ENCODE measurements at places on chromosomes 2 and 18. TPM values are rescaled to one million over a fixed set of nuclear protein-coding genes. Genes with fewer than 3 reads are reported as not detected.

TOGARAM2 gene
- 1.6 TPM for polyA plus RNA-seq

PXDN gene
- polyA plus RNA-seq, result 154 TPM

AMER3 gene
- 0.03 TPM for polyA plus RNA-seq

GRCh38 chr2:109265369-109265768, 136.4 kb downstream of the SH3RF3 start:
- DNase-seq, result no peak

DNA sequence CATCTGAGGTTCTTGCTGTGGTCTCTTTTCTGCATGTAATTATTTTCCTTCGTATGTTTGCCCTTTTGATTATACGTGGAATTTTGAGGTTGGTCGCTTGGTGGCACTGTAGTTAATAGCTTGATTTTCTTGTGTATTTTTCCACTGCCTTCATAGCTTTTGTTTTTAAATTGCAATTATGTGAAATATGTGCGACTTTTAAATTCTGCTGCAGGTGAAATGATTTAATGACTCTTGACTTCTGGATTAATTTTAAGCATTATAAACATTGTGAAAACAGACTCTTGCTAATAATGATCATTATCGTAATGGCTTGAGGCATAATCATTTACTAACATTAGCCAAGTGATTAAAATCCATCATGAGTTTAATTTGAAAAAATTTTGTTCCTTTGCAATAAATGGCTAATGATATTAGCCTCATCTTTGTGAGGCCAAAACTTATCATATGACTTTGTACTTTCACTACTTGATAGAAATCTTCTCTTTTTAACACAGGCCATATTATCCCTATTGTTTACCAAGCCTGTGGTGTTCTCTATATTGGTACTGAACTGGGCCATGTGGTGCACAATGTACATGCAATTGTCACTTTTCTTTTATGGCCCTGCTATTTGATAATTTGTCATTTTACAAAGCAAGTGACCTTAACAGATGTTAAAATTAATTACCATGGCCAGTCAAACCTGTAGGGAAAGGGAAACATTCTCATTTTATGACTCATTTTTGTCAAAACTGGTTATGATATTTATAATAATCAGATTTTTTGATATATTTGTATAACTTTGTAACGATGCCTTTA, 62.8 kb upstream of the NEUROD1 start:
- no peak for DNase-seq

GRCh38 chr2:163736433-163737189, 803 bp upstream of the FIGN start:
- no peak for DNase-seq

- DNase-seq, result peak; percentile 36
Measured at GRCh38 chr18:24014986-24015638, 558 bp downstream of the TTC39C start.

DNA sequence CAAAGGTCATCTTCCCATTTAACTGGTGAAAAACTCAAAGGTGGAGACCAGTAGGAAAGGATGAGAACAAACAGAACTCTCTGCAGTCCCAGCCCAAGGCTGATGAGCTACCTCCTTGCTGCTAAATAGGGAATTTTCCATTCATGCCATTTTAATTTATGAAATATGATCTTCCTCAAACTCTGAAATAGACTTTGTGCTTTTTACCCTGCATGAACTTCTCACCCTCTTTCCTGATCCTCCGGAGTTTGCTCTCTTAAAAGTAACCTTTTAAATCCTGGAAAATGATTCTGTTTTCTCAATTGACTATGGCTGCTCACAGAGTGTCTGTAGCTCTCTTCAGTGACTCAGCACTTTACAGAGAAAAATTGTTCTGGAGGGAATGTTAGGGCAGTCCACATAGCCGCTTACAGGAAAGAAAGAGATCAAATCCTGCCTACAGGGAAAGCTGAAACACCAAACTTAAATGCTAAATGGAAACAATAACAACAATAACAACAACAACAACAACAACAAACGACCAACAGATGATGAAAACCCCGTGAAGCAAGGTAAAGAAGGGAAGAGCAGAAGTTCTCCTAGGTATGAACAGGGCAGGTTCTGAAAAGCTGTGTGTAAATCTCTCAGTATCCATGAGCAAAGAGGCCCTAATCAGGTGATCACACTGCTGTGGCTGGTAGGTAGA, 79.8 kb upstream of the SESTD1 start:
- DNase-seq, result no peak

DNA sequence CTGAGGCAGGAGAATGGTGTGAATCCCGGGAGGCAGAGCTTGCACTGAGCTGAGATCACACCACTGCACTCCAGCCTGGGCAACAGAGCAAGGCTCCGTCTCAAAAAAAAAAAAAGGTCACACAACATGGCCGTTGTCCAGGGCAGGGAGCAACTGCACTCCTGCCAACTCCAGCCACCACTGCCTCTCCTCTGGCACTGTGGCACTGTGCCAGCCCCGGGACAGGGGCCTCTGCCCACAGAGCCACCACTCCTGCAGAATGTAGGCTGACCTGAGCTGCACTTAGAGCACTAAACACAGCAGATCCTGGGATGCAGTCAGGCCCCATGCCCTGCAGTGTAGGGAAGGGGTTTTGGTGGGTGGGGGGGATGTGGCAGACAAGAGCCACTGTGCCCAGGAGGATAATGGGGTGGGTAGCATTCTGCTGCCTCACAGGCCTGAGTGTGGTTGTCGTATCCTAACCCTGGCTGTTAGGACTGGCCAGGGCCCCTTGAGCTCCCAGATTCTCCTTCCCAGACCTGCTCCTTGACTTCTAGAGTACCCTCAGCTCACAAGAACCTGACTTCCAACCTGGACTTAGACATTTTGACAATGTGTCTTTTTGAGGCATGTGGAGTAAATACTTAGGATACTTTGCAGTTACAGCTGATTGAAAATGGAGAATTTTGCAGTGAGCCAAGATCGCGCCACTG, 69.4 kb upstream of the SH3RF3 start:
- no peak for DNase-seq

DNA sequence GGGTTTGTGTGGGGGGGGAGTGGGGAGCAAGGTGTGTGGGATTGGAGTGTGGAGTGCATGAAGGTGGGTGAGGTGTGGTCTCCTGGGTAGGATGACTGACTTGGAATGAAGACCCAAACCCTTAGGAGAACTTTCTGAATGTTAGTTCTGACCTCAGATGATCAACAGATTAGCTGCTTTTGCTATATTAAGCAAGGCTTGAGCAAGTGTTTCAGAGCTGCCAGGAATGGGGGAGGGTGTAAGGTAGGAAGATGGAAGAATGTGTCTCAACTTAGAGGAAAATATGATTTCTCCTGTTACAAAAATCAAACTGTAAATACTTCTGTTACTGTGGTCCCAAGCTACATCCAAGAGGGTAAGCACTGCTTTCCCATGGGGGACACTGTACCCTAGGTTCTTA, 273.6 kb downstream of the TGIF1 start:
- no peak for DNase-seq

DNA sequence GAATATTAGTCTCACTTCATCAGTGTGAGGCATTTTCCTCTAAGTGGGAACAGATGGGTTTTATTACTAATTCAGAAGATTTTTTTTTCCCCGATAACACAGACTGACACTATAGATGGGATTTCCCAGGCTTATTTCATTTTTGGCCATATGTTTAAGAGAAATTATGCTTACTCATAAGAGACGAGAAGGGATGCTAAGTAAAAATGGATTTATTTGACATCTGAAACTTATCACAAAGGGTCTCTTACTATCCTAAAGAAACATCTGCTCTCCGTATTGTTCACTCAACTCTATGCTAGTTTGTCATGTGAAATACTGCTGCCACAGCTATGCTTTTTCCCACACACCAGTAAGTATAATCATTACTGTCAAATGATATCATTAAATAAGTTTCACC, 1476.3 kb downstream of the LRP1B start:
- no peak for DNase-seq

DNA sequence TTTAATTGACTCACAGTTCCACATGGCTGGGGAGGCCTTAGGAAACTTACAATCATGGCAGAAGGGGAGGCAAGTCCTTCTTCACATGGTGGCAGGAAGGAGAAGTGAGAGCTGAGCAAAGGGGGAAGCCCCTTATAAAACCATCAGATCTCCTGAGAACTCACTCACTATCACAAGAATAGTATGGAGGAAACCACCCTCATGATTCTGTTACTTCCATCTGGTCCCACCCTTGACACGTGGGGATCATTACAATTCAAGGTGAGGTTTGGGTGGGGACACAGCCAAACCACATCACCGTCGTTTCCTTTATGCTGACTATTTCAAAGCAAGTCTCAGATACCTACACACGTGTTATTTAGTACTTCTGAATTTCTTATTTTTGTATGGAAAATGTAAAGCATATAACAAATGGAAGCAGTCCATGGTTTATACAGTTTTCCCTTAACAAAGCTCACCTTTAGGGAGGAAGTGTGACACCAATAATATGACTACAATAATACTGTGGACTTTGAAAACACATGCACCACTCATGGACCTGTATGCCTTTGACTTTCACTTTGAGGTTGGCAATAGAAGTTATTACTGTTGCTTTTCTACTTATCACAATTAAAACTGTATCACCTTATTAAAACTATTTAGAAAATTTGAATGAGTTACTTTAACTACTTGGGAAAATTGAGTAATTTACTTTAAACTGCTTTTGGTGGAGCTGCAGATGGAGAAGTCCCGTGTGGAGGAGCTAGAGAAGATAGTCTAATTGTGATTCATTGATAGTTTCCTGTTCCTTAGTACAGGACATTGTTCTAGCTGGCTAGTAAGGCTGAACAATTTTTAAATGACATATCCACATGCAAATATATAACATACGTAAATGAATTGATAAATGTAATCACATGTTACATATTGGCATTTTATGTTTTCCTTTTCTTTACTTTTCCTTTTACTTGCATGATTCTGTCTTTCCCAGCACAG, 37.3 kb downstream of the MTCL1 start:
- no peak for DNase-seq

- DNase-seq, result no peak
Measured at GRCh38 chr2:25586726-25587144, 86.6 kb downstream of the DTNB start.

DNA sequence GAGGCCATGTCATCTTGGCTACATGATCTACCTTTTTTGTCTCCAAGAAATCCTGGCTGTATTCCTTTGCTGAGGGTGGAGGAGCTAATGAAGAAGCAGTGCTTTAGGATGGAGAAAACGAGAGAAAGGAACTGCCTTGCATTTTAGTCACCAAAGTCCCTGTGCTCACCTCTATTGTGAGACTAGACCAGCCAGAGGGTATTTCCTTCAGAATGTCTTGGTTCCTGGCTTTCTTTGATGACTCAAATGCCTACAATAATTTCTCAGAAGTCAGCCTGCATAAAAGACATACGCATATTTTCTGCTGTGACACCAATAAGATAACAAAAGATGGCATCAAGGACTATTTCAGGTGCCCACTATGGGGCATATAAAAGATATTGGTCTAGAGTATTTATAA, 10.8 kb downstream of the SF3B6 start:
- DNase-seq, result no peak

GRCh38 chr2:186017278-186017677, 278.7 kb downstream of the FSIP2 start:
- no peak for DNase-seq

DNA sequence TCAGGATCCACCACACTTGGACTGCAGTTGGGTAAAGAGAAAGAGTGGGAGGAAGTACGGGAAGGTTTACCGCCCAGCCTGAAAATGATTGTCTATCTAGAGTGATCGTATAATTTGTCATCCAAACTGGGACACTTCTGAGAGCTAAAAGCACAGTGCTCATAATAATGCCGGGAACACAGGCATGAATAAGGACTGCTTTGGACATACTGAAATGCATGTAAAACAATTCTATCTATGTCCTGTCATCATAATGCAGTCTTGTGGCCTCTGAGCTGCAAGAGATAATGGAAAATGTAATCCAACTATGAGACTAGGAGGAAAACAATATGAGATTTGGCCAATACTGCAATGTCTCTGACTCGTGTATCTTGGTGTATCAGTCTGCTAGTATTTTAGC, 435.5 kb downstream of the SOX11 start:
- no peak for DNase-seq

GRCh38 chr2:210715560-210716082, 159.2 kb downstream of the CPS1 start:
- no peak for DNase-seq

- DNase-seq, result no peak
Measured at GRCh38 chr2:164542581-164543021, 78.7 kb downstream of the GRB14 start.

GRCh38 chr2:58441643-58442042, 200.5 kb upstream of the FANCL start:
- DNase-seq, result no peak

DNA sequence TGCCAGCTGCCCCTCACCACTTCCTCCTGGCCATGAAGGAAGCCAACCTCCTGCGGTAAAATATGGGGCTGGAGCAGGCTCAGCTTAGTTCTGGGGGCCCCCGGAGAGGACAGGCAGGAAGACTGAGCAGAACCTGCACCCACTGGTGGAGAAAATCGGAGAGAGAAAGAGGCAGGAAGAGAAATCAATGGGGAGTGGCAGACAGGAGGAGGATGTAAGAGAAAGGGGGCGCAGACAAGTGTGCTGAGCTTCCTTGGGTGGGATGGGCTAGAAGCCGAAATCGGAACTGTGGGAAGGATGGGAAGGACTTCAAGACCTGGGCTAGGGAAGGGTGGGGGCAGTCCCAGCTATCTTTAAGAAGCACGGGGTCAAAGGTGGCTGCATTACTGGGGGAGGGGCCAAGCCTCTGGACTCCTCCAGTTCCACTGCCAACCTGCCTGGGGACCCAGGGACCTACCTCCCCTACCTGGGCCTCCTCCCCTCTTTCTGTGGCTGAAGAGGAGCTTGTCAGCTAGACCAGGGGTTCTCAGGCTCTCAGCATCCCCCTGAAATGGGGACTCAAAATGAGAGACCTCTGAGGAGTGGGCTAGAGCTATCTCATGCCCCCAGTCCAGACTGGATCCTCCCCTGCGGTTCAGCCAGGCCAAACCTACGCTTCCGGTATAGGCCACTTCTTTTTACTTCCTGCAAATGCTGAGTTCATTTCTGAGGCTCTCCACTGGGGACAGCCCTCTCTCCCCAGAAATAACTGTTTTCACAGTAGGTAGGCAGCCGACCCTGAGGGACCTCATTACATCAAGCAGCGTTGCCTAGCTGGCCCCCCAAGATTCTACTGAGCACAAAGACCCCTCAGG, 33.6 kb upstream of the B3GNT7 start:
- no peak for DNase-seq

DNA sequence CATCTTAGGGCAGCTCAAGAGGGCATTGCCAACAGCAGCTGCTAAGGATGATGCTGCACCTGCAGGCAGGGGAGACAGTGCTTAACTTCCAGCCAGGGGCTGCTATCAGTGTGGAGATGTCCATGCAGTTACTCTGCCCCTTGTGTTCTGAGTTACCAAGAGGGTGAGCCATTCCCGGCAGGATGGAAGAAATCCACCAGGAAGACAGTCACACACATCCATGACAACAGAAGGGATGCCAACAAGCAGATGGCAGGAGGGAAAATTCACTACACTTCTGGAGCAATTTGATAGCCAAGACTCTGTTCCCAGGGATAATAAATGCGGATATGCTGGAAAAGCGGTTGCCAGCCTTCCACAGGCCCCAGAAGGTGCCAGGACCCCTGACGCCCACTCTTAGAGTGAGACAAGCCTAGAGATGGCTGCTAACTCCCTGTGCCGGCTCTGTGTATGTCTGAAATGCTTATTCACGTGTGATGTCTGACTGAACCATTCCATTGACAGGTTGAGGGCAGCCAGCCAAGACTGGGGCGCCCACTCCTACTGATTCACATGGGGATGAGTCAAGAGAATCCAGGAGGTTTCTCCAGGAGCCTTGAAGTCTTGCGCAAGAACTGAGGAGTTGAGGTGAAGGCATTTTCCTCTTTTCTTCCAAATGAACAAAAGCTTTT, 24.5 kb downstream of the LOXHD1 start:
- no peak for DNase-seq

Data from left renal cortex interstitium (tissue), 4 donors.